Activated CD4-positive, alpha-beta T cell treated with anti-CD3 and anti-CD28 coated beads for 4 hours (primary cell): ENCODE measurements at places on chromosomes 7 and 10.

GRCh38 chr7:137302081-137302480 lies 41.5 kb downstream of the PTN start:
- no peak for DNase-seq

GRCh38 chr7:24517166-24517565 lies 56.1 kb upstream of the PALS2 start:
- no peak for DNase-seq

DNA sequence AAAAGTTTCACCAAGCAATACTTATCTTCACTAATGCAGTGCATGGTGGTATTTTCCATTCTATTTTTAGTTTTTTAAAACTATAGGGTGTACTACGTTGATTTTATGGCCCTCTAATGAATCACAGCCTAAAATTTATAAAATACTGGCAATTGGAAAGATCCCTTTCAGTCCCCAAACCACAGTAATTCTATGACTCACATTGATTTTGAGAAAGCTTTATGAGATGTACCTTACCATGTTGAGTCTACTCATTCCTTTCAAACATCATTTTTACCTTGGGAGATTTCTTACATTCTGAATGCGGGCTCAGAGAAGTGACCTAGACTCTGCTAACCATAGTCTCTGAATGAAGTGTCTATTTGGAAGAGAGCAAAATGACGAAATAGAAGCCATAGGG lies 141.6 kb downstream of the GPR85 start:
- no peak for DNase-seq

- no peak for DNase-seq
Observed at GRCh38 chr10:1563028-1563427, 174.3 kb downstream of the ADARB2 start.

DNA sequence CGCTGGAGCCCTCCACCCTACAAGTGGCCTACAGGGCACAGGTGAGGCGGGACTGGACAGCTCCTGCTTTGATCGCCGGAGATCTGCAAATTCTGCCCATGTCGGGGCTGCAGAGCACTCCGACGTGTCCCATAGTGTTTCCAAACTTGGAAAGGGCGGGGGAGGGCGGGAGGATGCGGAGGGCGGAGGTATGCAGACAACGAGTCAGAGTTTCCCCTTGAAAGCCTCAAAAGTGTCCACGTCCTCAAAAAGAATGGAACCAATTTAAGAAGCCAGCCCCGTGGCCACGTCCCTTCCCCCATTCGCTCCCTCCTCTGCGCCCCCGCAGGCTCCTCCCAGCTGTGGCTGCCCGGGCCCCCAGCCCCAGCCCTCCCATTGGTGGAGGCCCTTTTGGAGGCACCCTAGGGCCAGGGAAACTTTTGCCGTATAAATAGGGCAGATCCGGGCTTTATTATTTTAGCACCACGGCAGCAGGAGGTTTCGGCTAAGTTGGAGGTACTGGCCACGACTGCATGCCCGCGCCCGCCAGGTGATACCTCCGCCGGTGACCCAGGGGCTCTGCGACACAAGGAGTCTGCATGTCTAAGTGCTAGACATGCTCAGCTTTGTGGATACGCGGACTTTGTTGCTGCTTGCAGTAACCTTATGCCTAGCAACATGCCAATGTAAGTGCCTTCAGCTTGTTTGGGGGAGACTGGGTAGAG lies at the start of gene COL1A2:
Gene COL1A2 (plus strand): TSS at position 459 of the 704 bp plus-strand sequence. CDS start 137 bp downstream, at position 596.
- no peak for DNase-seq

DNA sequence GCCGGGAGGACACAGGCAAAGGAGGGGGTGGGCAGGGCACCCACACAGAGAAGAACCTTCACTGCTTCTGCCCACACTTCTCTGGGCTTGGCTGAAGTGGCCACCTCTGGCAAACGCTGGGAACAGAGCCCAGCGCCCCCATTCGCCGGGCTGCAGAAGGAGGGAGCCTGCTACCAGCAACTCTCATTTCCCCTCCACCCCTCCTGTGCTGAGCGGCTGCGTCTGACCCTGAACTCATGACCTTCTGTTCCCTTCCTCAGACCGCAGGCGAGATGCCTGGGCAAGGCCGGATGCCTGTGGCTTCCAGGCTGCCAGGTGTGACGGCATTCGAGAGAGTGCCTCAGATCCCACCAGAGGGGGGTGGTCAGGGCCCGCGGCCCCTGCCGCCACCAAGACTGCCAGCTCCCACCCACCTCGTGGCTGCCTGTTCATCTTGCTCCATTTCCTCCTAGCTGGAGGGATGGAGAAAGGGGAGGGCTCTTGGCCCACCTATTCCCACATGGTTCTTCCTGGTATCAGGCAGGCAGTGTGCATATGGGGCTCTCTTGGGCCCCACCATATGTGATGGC lies 19.8 kb downstream of the DNAJB12 start:
- DNase-seq, result peak; percentile 72

DNA sequence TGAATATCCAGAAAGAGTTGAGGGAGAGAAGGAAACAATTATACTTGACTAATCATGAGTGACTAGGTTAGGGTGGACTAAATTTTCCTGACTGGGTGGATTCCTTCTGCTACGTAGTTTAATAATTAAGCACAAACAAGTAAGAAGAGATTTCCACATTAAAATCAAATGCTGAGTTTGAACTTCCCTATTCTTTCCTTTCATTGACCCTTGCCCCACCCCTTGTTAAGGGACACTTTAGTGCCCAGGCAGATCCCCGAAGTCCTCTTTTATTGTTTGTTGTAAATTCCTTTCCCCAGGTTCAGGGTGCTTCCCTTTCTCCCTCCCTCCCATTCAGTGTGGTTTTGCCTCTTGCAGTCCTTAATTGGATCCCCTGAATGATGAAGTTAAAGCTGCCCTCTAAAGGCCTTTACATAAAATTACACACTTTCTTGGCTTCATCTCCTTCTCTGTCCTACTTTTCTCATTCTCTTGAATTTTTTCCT lies 8.8 kb upstream of the SPAM1 start:
- no peak for DNase-seq

- DNase-seq, result no peak
Observed at GRCh38 chr7:142870566-142871259, 14.8 kb downstream of the TRPV6 start.

- DNase-seq, result no peak
Observed at GRCh38 chr7:74084722-74085578, 1.3 kb downstream of the LIMK1 start.

DNA sequence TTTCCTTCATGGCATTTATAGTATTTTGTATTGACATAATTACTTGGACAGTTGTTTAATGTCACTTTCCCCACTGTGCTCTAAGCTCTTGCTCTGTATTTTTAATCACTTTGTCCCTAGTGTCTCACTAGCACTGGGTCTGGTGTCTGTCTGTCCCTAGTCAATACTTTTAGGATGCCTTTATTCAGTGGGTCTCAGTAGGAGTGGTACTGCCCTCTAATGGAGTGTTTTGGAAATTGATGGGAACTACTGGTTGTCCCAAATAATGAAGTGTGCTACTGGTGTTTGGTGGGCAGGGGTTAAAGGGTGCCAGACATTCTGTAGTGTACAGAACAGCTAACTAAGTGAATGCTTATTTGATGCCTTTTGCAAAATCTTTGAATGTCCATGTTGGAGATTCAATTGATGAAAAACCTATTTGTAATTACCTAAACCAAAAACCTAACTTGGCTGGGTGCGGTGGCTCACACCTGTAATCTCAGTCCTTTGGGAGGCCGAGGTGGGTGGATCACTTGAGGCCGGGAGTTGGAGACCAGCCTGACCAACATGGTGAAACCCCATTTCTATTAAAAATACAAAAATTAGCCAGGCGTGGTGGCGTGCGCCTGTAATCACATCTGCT lies 33.3 kb downstream of the CDK14 start:
- DNase-seq, result no peak

- no peak for DNase-seq
Observed at GRCh38 chr7:27775782-27776181, 35.8 kb downstream of the TAX1BP1 start.

DNA sequence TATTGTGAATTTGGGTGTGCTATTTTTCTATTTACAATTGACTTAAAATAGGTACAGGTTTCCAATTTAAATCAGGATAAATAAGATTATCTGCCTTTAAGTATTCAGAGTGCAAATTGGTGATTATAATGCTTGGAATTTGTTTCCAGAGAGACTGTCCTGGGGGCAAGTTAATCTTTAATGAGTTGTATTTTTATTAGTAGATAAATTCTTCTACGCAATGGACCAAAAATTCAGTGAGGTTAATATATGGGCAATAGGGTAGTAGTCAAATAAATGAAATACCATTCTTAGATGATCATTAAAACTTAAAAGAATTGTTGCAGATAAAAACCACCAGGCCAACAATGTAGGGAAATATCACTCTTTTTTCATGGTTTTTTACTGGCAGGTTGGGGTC lies 3.4 kb downstream of the BICC1 start:
- no peak for DNase-seq

- DNase-seq, result no peak
Observed at GRCh38 chr7:17677408-17677807, 262.9 kb downstream of the SNX13 start.

DNA sequence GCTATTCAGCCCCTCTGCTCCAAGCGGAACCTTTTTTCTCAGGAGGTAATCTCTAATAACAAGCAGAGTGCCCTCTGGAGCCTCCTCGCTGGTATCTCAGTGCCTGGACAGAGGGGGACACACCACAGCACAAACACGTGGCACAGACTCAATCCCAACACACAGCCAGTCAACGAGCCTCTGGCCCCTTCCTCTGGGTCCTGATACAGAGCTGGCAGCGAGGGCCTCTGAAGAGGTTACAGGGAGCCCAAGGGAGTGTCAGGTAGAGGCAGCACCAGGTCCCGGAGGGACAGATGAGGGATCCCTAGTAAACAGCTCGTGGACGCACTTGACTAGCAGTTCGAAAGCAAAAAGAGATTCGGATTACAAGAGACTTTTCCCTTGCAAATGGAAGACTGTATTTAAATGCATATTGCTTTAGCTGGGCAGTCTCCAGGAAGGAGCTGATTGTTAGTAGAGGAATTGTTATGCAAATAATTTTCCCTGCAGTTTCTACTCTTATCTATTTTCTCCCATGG lies 14.1 kb downstream of the CXCL12 start:
- DNase-seq, result no peak

GRCh38 chr7:117931314-117931713 lies 58.1 kb upstream of the CTTNBP2 start:
- no peak for DNase-seq

DNA sequence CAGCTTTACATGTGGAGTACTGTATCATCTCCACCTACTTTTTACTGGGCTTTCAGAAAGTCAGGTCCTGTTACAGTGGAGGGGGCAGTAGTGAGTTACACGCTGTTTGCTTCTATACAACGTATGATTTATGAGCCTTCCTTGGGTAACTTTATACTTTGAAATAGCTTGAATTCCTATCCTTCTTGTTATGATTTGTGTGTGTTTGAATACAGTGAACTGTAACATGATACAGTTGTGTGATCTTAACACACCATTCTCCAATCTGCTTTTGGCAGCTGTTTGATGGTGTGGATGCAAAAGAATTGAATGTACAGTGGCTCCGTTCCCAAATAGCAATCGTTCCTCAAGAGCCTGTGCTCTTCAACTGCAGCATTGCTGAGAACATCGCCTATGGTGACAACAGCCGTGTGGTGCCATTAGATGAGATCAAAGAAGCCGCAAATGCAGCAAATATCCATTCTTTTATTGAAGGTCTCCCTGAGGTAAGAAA lies 41.7 kb downstream of the SP8 start:
- no peak for DNase-seq

DNA sequence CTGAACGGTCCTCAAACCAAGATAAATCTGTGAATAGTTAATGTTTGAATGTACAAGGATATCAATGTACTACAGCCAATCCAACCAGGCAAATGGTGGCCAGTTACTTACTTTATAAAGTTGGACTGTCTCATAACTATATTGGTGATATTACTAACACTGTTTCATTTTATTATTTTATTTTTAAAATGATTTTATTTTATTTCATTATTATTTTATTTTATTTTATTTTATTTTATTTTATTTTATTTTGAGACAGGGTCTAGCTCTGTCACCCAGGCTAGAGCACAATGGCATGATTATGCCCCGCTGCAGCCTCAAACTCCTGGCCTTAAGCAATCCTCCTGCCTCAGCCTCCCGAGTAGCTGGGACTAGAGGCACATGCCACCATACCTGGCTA lies 6.8 kb downstream of the IL15RA start:
- no peak for DNase-seq

DNA sequence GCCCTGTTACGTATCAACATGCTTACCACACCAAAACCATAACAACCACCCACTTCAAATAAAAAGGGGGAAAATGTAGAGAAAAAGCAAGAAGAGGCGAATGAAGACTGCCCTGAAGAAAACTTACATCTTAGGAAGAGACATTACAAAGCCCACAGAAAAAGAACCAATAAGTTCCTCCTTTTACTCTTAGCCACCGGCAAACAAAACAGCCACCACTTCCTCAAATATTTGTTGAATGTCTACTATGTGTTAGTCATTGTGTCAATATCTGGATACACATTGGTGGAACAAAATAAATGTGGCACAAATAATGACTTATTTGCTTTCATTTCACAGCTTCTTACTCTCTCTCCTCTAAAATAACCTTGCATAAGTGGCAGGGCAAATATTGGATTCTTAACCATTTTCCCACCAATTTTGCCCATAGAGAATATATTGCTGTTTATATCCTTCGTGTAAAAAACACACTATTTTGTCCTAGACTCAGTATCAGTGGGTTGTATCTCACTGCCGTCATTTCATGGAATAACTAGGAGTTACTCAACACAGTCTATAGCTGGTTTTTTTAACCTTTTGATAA lies 106.8 kb downstream of the ANK3 start:
- DNase-seq, result no peak

DNA sequence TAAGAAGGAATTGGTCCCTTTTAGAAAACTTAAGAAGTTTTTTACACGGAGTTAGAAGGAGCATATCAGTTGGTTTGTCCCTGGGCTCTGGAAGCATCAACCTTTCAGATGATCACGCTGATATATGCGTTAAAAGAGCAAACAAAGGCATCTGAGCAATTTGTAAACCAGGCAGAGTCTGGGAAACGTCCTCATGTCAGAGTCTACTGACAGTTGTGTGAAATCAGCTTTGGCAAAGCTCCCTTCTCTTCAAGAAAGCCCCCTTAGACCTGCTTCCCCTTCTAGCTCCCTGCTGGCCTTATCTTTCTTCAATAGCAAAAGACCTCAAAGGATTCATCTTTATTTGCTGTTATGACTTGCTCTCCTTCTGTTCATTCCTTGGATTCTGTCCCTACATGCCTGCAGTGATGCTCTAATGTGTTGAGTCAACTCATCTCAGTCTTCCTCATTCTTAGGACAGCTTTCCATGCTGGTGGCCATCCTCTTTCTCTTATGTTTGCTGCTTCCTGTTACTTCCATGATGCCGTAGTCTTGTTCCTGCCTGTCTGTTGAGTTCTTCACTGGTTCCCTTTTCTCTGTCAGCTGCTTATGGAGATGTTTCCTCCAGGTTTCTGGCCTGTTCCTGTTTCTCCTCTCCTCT lies 106.5 kb upstream of the BMPER start:
- no peak for DNase-seq

DNA sequence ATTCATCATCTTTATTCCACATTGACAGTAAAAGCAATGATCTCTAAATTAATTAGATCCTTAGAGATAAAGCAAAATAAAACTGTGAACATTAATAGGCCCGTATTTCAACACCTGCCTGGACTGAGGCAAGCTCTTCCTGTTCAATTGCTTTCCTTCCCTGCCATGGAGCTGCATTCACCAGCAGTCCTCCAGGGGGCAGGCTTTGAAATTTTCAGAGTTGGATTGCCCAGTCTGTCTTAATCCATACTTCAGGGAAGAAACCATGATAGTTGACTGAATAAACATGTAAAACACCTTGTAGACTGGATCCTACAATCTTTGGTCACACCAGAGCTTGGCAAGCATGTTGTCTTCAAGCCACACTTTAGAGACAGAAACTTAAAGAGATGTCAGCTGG lies 936.6 kb downstream of the NRG3 start:
- no peak for DNase-seq

GRCh38 chr10:88097092-88097516 lies 233.7 kb downstream of the PTEN start:
- DNase-seq, result no peak
